Vagina (tissue), 2 donors: ENCODE measurements at places on chromosomes 7 and 10. TPM values are rescaled to one million over a fixed set of nuclear protein-coding genes. Genes with fewer than 3 reads are reported as not detected.

GRCh38 chr10:28284126-28284525 is 18.7 kb downstream of the MPP7 start:
- no peaks in the 10 kb centered on the region for H3K27me3 ChIP-seq
- H3K27ac ChIP-seq: no peak overlapping the region
- peaks cover 7% of the 10 kb centered on the region for H3K4me1 ChIP-seq
- no peaks in the 10 kb centered on the region for H3K36me3 ChIP-seq

- no peaks in the 10 kb centered on the region for H3K36me3 ChIP-seq
- H3K4me3 ChIP-seq: no peak overlapping the region
- no peaks in the 10 kb centered on the region for H3K27me3 ChIP-seq
Measured at GRCh38 chr7:11231190-11231589, 257.5 kb downstream of the PHF14 start.

AKR1C4 gene
- total RNA-seq: not detected

CTAGE4 gene
- total RNA-seq: 6.6 TPM

KIF11 gene
- 3.4 TPM for total RNA-seq

DNA sequence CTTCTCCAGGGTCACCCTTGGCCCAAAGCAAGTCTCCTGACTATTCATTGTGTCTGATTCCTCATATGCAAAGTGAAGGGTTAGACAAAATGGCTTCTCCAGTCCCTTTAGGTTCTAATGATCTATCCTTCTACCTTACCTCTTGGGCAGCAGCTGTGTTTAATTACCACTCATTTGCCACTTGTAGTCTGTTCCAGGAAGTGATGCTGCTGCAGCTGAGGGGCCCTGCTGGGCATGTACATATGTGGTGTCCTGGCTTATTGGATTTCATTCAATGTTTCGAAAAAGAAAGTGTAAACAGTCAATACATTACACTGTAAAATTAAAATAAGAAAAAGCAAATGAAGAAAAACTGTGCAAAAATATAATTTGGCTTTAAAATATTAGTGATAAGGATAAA is 36.6 kb downstream of the SCIN start:
- H3K27me3 ChIP-seq: no peaks in the 10 kb centered on the region
- no peak overlapping the region for H3K27ac ChIP-seq
- DNase-seq: no peak
- H3K4me1 ChIP-seq: no peaks in the 10 kb centered on the region

GRCh38 chr7:50552921-50553320 is 12.3 kb downstream of the DDC start:
- H3K4me3 ChIP-seq: no peak overlapping the region
- no peaks in the 10 kb centered on the region for H3K27me3 ChIP-seq
- H3K27ac ChIP-seq: no peak overlapping the region
- H3K4me1 ChIP-seq: no peaks in the 10 kb centered on the region
- DNase-seq: no peak

DNA sequence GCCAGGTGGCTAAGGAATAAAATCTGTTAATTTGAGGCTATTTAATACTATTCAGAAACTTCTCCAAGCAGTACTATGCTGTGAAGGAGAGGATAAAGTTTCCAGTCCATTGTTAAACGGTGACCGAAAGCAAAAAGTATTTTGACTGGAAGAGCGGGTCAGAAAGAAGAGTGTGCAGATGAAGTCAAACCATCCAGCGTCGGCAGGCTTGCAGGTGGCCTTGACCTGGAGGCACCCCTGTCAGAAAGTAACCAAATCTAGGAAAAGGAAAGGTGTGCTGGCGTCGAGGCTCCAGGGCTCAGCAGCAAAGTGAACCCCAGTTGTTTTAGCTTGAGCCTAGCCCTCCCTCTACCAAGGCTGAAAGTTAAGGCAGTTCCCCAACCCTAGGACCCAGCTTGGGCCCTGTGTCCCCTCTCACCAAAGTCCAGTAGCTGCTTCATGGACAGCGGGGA is 544 bp downstream of the PDK4 start:
- no peak for DNase-seq
- peak overlapping the region; percentile 96 for H3K4me3 ChIP-seq
- H3K4me1 ChIP-seq: peaks cover 17% of the 10 kb centered on the region
- no peaks in the 10 kb centered on the region for H3K27me3 ChIP-seq
- H3K36me3 ChIP-seq: peaks cover 41% of the 10 kb centered on the region

DNA sequence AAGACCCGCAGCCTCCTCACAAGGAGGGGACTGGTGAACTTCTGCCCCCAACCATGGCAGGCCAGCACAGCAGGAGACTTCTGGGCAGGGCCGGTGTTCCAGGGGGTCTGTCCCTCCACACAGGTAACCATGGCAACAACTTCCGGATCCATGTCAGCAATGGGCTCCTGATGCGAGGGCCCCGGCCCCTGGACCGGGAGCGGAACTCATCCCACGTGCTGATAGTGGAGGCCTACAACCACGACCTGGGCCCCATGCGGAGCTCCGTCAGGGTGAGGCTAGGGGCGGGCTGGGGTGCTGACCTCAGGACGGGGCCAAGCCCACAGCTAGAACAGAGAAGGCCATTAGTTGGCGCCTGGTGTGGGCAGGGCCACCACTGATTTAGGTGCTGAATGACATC is 5.7 kb upstream of the C10orf105 start:
- peak overlapping the region; percentile 86 for H3K27ac ChIP-seq
- H3K4me1 ChIP-seq: peaks cover 46% of the 10 kb centered on the region
- no peak for DNase-seq
- no peak overlapping the region for H3K4me3 ChIP-seq
- no peaks in the 10 kb centered on the region for H3K36me3 ChIP-seq
- no peaks in the 10 kb centered on the region for H3K27me3 ChIP-seq

GRCh38 chr7:85001495-85002345 is 185.1 kb downstream of the SEMA3D start:
- H3K27ac ChIP-seq: no peak overlapping the region
- no peaks in the 10 kb centered on the region for H3K36me3 ChIP-seq
- H3K4me1 ChIP-seq: no peaks in the 10 kb centered on the region
- H3K4me3 ChIP-seq: no peak overlapping the region

DNA sequence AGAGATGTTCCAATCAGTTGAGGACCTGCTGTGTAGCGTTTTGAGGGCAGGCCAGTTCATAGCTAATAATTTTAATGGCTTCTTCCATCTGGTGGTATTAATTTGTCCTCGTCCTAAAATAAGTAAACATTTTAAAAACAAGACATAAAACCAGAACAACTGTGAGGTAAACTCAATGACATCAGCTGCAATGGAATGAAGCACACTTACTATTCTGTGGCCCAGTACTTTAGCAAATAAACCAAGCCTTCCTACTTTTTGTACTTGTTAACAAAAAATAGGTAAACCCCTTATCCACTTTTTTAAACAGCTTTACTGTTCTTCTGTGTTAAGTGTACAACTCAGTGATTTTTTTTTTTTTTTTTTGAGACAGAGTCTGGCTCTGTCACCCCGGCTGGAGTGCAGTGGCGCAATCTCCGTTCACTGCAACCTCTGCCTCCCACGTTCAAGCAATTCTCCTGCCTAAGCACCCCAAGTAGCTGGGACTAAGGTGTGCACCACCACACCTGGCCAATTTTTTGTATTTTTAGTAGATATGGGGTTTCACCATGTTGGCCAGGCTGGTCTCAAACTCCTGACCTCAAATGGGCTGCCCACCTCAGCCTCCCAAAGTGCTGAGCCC is 28.9 kb upstream of the FZD1 start:
- no peaks in the 10 kb centered on the region for H3K36me3 ChIP-seq
- H3K4me3 ChIP-seq: no peak overlapping the region
- H3K27ac ChIP-seq: no peak overlapping the region
- H3K4me1 ChIP-seq: no peaks in the 10 kb centered on the region
- DNase-seq: no peak

GRCh38 chr10:126252884-126253610 is 135.2 kb downstream of the ADAM12 start:
- H3K4me3 ChIP-seq: no peak overlapping the region
- H3K4me1 ChIP-seq: peaks cover 14% of the 10 kb centered on the region
- H3K27ac ChIP-seq: peak overlapping the region; percentile 53
- no peaks in the 10 kb centered on the region for H3K27me3 ChIP-seq

- no peaks in the 10 kb centered on the region for H3K4me1 ChIP-seq
- H3K4me3 ChIP-seq: no peak overlapping the region
- H3K36me3 ChIP-seq: no peaks in the 10 kb centered on the region
- DNase-seq: no peak
- H3K27me3 ChIP-seq: no peaks in the 10 kb centered on the region
Measured at GRCh38 chr10:56928714-56929113, 567.7 kb upstream of the ZWINT start.

C10orf62 gene
- not detected for total RNA-seq

DNA sequence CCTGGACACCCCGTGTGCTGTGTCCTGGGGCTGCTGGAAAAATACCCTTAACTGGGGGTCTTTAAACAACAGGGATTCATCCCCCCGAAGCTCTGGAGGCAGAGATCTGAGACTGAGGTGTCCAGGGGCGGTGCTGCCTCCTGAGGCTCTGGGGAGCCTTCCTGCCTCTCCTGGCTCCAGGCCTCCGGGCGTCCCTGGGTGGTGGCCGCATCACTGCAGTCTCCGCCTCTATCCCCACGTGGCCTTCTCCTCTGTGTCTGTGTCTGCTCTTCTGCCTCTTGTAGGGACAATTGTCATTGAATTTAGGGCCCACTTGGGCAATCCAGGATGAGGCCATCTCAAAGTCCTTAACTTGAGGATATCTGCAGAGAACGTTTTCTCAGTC is 216.6 kb downstream of the WDR37 start:
- H3K4me3 ChIP-seq: no peak overlapping the region
- H3K27ac ChIP-seq: no peak overlapping the region

POU6F2 gene
- total RNA-seq: not detected

- no peak for DNase-seq
- no peak overlapping the region for H3K4me3 ChIP-seq
- no peaks in the 10 kb centered on the region for H3K36me3 ChIP-seq
Measured at GRCh38 chr10:26214551-26215395, 1.8 kb upstream of the GAD2 start.

GRCh38 chr7:75715864-75716263 is 22.9 kb downstream of the HIP1 start:
- H3K4me3 ChIP-seq: no peak overlapping the region
- H3K36me3 ChIP-seq: no peaks in the 10 kb centered on the region
- H3K4me1 ChIP-seq: peaks cover 8% of the 10 kb centered on the region
- H3K27ac ChIP-seq: no peak overlapping the region
- no peaks in the 10 kb centered on the region for H3K27me3 ChIP-seq

DNA sequence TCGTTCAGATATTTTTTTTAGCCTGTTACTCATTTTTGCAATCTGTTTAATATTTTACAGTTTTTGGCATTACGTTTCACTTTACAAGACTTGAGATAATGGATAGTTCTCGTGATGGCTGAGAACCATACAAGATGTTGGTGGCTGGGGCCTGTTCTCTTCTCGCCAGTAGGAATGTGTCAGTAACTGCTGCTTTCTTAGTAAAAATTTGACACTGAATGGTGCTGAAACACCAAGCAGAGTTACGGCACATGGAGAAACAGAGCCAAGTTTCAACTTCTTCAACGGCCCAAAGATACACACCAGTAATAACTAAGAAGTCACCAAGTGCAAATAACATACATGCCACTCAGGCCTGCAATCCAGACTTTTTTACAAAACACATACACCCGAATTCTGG is 130.4 kb downstream of the NRP1 start:
- H3K4me3 ChIP-seq: no peak overlapping the region
- no peaks in the 10 kb centered on the region for H3K36me3 ChIP-seq
- no peak for DNase-seq
- H3K4me1 ChIP-seq: no peaks in the 10 kb centered on the region

DNA sequence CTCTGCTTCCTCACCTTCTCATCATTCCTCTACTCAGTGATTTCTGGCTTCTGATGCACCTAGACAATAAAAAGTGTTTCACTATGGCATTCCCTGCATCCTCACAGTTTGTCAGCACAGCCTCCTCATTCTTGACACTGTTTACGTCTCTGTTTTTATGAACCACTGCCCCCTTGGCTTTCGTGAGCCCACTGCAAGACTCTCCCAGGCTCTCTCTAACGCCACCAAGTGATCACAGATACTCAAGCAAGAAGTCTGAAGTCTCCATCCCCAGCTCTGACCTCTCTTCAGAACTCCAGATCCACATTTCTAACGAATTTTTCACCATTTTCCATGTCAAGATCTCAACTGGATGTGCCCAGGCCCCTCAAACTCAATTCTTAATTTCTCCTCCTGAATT is 8.9 kb downstream of the SLC16A9 start:
- no peaks in the 10 kb centered on the region for H3K27me3 ChIP-seq
- H3K4me3 ChIP-seq: no peak overlapping the region
- no peaks in the 10 kb centered on the region for H3K36me3 ChIP-seq
- DNase-seq: no peak

RSPH10B2 gene
- 5.2 TPM for total RNA-seq

DNA sequence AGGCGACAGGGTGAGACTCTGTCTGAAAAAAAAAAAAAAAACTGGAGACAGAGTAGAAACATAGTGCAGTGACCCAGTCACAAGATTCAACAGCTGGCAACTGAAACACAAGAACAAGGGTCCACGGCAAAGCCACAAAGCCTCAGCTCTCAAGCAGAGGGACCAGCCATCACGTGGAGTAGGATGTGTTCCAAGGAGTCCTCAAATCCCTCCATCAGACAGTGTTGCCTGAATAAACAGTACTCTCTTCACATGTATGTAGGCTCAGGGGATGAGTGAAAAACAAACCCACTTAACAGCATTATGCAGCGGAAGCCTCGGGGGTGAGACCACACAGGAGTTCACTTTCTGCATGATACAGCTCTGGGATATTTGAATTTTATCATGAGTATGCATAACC is 62.0 kb downstream of the SLIT1 start:
- no peak for DNase-seq
- H3K27ac ChIP-seq: no peak overlapping the region
- H3K4me3 ChIP-seq: no peak overlapping the region
- no peaks in the 10 kb centered on the region for H3K4me1 ChIP-seq

DNA sequence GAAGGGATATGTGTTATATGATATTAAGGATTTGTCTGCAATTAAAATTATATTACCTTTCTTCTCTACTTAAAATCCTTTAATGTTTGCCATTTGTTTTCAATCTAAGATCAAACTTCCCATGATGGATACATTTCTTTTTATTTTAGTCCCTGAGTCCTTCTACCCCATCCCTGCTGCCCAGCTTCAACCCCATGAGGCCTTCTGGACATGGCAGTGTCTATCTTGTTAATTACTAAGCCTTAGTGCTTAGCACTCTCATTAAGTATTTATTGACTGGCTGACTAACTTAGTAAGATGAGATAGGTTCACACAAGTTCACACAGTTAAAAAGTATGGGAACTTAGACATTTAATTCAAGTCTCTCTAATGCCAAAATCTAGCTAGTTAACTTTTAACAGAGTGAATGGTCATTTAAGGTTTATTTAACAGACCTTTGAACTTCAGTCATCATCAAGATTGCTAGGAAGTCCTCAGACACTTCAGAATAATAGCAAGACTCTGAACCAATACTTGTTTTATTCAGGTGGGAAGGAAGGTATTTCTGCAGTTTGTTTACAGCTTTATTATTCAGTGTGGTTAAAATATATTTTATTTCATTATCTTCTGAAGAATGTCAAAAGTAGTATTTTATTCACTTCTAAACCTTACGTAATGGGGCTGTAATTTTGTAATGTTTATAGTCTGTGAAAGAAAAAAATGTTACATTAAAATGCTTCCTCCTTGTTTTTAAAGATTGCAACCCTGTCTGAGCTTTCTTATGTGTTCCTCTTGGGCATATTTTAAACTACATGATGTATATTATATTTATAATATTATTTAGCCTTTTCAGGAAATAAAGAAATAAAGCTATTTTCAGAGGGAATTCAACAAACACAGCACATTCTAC is 848.9 kb downstream of the REEP3 start:
- no peaks in the 10 kb centered on the region for H3K4me1 ChIP-seq
- no peak overlapping the region for H3K4me3 ChIP-seq
- H3K27me3 ChIP-seq: no peaks in the 10 kb centered on the region
